ENCODE measurements at places on chromosomes 6 and 20. TPM values are rescaled to one million over a fixed set of nuclear protein-coding genes. Genes with fewer than 3 reads are reported as not detected.

DNA sequence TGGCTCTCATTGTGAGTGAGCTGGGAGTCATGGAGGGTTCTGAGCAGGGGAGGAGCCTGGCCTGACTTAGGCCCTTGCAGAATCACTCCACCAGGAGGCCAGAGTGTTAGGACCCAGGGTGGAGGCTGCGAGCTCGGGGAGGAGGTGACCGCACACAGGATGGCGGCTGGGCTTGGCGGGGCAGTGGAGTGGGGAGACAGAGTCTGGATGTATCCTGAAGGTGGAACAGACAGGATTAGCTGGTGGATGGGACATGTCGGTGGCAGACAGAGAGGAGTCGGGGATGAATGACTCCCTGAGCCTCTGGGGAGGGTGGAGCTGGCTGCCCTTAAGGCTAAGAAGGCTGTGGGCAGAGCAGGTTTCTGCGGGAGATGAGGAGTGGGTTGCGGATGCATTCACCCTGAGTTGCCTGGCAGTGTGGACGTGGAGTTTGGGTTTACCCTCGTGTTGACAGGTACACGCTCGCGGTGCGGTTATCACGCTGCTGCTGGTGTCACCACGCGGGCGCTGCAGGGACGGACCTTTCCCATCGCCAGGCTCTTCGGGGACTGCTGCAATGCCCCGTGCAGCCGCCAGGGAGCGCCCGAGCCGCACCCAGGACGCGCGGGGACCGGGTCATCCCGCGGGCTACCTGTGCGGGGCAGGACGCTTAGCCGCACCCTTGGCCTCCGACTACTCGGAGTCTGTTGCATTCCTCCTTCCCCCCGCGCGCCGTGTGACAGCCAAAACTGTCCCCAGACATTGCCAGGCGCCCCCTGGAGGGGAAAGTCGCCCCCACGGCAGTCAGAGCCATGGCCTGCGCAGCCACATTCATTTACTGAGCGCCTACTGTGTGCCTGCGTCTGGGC lies 43.0 kb upstream of the PTGIS start:
- H3K36me3 ChIP-seq, result no peaks in the 10 kb centered on the region
- H3K4me1 ChIP-seq, result peaks cover 74% of the 10 kb centered on the region
- no peaks in the 10 kb centered on the region for H3K27me3 ChIP-seq
- H3K27ac ChIP-seq, result peak overlapping the region; percentile 18
- DNase-seq, result peak; percentile 94
- H3K4me3 ChIP-seq, result no peak overlapping the region

- H3K27me3 ChIP-seq, result no peaks in the 10 kb centered on the region
- no peaks in the 10 kb centered on the region for H3K36me3 ChIP-seq
- DNase-seq, result no peak
- no peak overlapping the region for H3K4me3 ChIP-seq
- no peaks in the 10 kb centered on the region for H3K4me1 ChIP-seq
Observed at GRCh38 chr6:139108378-139108777, 26.5 kb upstream of the HECA start.

DNA sequence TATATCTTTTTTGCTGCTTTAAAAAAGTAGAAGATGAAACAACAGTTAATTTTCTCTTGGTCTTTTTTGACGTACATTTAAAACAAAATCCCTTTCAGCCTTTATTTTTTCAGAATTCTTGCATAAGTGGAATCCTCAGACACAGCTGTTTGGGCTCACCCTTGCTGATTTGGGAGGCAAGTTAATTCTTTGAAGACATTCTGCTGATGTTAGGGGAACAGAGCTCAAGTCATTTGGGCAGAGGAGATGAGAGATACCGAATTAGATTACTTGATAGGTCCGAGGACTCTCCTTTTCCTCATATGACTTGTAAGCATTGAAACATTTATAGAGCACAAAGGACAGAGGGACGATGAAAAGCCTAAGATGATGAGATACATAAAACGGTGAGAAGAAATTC lies 567.9 kb upstream of the CITED2 start:
- no peak for DNase-seq
- no peak overlapping the region for H3K4me3 ChIP-seq
- H3K27ac ChIP-seq, result no peak overlapping the region
- no peaks in the 10 kb centered on the region for H3K36me3 ChIP-seq
- H3K27me3 ChIP-seq, result no peaks in the 10 kb centered on the region
- H3K4me1 ChIP-seq, result peaks cover 14% of the 10 kb centered on the region

DNA sequence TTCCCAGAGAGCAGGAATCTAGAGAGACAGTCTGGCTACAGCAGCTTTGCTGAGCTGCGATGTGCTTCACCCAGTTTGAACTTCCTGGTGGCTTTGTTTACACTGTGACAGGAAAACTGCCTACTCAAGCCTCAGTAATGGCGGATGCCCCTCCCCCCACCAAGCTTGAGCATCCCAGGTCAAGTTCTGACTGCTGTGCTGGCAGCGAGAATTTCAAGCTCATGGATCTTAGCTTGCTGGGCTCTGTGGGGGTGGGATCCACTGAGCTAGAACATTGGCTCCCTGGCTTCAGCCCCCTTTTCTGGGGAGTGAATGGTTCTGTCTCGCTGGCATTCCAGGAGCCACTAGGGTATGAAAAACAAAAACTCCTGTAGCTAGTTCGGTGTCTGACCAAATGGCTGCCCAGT lies 91.0 kb upstream of the ESR1 start:
- no peak overlapping the region for H3K4me3 ChIP-seq
- peak; percentile 16 for DNase-seq
- H3K36me3 ChIP-seq, result no peaks in the 10 kb centered on the region
- no peaks in the 10 kb centered on the region for H3K27me3 ChIP-seq
- H3K27ac ChIP-seq, result no peak overlapping the region
- peaks cover 11% of the 10 kb centered on the region for H3K4me1 ChIP-seq

GRCh38 chr6:111061508-111061907 lies 25.8 kb upstream of the SLC16A10 start:
- H3K4me1 ChIP-seq, result no peaks in the 10 kb centered on the region
- DNase-seq, result no peak
- H3K36me3 ChIP-seq, result no peaks in the 10 kb centered on the region
- H3K27ac ChIP-seq, result no peak overlapping the region
- no peaks in the 10 kb centered on the region for H3K27me3 ChIP-seq

- H3K27me3 ChIP-seq, result no peaks in the 10 kb centered on the region
- H3K36me3 ChIP-seq, result no peaks in the 10 kb centered on the region
Observed at GRCh38 chr6:38508894-38509293, 130.8 kb downstream of the BTBD9 start.

- H3K4me3 ChIP-seq, result no peak overlapping the region
- no peak overlapping the region for H3K27ac ChIP-seq
- H3K4me1 ChIP-seq, result no peaks in the 10 kb centered on the region
Observed at GRCh38 chr6:167588181-167588919, 238.4 kb upstream of the AFDN start.

DNA sequence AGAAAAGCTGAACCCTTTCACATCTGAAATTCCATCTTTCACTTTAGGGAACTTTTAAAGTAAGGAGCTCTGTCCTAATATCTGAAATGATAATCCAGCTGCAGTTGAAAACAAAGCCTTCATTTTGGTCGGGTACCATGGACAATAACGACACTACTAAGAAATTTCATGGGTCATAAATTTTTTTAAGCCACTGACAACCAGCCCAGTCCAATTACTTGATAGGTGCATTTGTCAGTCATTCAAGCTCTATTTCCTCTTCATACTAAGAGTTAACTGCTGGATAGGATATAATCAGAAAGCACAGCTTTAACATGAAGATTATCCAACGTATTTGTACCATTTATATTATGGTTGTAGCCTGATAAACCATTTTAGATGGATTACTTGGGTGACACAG lies 52.5 kb downstream of the MMUT start:
- no peaks in the 10 kb centered on the region for H3K36me3 ChIP-seq
- DNase-seq, result no peak
- no peak overlapping the region for H3K27ac ChIP-seq

GRCh38 chr6:11938285-11938890 lies 73.7 kb upstream of the HIVEP1 start:
- no peak overlapping the region for H3K27ac ChIP-seq
- no peak overlapping the region for H3K4me3 ChIP-seq
- H3K4me1 ChIP-seq, result no peaks in the 10 kb centered on the region

GRCh38 chr20:59630526-59630925 lies 26.2 kb downstream of the PHACTR3 start:
- H3K27me3 ChIP-seq, result peaks cover 95% of the 10 kb centered on the region
- DNase-seq, result no peak
- H3K4me3 ChIP-seq, result no peak overlapping the region
- H3K36me3 ChIP-seq, result no peaks in the 10 kb centered on the region

- no peak overlapping the region for H3K4me3 ChIP-seq
- H3K4me1 ChIP-seq, result no peaks in the 10 kb centered on the region
- H3K27me3 ChIP-seq, result no peaks in the 10 kb centered on the region
- no peaks in the 10 kb centered on the region for H3K36me3 ChIP-seq
Observed at GRCh38 chr20:13687815-13688214, 49.1 kb upstream of the TASP1 start.

The NNAT gene
- total RNA-seq, result not detected

The NHLRC1 gene
- 0.90 TPM for total RNA-seq

The CDS2 gene
- total RNA-seq, result 42.8 TPM

The ELOVL4 gene
- not detected for total RNA-seq

The RGS17 gene
- 0.70 TPM for total RNA-seq

The HSPA1L gene
- 2.6 TPM for total RNA-seq

The MYL9 gene
- 13.3 TPM for total RNA-seq
